Stimulated activated CD8-positive, alpha-beta memory T cell treated with anti-CD3 and anti-CD28 coated beads, Interleukin-7, amount 100 ng/mL, for 4 hours (primary cell): ENCODE measurements at places on chromosomes 3 and 15.

GRCh38 chr15:63277893-63278456, 570 bp downstream of the APH1B start:
- no peak for DNase-seq

- no peak for DNase-seq
These were observed 55.9 kb downstream of the IFT80 start for GRCh38 chr3:160343132-160343531.

- no peak for DNase-seq
These were observed 40.7 kb downstream of the GLCE start for GRCh38 chr15:69200832-69201745.

GRCh38 chr3:69080233-69080920, at the start of gene UBA3:
TSS of gene UBA3 (minus strand) at chr3:69080365. CDS start at chr3:69080353, 12 bp downstream.
- DNase-seq = peak; percentile 91

DNA sequence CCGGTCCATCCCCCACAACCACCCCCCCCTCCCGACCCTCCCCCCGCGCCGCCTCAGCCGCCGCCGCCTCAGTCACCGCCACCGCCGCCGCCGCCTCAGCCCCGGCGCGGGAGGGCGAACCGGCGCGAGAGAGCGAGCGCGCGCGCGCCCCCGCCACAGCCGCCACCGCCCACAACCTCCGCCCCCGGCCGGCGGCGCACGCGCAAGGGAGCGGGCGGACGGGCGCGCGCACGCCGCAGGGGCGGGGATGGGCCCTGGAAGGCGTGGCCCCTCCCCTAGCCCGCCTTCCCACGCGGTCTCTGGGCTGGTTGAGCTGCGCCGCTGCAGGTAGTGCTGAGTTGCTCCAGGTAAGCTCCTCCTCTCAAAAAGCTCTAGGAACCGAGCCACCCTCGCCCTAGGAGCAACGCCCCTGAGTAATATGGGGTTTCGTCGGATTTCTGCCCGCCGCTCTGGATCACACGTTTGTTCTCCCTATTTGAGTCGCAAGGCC, at the start of gene TMCC1:
Gene TMCC1, minus strand, starts transcription at position 131 of the 490 bp plus-strand sequence.
- DNase-seq = peak; percentile 90

GRCh38 chr3:143771258-143771657, 77.0 kb downstream of the SLC9A9 start:
- no peak for DNase-seq

DNA sequence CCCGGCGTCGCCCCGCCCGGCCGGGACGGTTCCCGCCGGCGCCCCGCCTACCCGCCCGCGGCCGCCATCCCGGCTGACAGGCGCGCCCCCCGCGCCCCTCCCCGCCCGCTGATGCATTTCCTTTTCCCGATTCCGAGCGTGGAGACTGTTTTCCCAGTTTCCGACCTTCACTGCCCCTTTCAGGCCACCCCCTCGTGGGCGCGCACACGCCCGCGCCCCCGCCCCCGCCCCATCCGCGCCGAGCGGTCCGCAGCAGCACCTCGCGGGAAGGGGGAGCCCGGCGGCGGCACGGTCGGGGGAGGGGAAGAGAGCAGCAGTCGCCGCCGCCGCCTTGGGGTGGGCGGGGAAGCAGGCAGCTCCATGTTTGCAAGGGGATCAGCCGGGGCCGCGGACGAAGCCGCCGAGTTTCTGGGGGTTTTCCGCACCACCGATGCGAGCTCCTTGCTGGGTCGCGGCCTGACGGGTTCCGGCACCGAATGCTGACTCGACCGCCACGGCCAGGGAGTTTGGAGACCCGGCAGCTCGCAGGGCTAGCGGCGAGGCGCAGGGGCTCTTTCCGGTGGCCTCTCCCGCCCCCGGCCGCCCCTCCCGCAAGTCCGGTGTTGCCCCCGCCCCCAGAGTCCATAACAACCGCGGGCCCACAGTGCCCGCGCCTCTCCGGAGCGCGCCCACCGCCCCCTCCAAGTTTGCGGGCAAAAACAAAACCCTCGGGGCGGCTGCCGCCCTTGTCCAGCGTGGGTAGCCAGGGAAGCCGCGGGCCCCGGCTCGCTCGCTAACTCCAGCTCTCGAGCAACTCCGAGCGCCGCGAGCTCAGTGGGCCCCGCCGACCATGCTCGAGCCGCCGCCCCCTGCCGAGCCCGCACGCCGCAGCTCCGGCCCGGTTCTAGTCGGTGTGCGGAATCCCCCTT, 3.2 kb upstream of the SIN3A start:
- peak; percentile 61 for DNase-seq

GRCh38 chr3:45181496-45181895, 35.3 kb upstream of the CDCP1 start:
- DNase-seq = no peak
